ENCODE measurements at places on chromosomes 6 and 20.

DNA sequence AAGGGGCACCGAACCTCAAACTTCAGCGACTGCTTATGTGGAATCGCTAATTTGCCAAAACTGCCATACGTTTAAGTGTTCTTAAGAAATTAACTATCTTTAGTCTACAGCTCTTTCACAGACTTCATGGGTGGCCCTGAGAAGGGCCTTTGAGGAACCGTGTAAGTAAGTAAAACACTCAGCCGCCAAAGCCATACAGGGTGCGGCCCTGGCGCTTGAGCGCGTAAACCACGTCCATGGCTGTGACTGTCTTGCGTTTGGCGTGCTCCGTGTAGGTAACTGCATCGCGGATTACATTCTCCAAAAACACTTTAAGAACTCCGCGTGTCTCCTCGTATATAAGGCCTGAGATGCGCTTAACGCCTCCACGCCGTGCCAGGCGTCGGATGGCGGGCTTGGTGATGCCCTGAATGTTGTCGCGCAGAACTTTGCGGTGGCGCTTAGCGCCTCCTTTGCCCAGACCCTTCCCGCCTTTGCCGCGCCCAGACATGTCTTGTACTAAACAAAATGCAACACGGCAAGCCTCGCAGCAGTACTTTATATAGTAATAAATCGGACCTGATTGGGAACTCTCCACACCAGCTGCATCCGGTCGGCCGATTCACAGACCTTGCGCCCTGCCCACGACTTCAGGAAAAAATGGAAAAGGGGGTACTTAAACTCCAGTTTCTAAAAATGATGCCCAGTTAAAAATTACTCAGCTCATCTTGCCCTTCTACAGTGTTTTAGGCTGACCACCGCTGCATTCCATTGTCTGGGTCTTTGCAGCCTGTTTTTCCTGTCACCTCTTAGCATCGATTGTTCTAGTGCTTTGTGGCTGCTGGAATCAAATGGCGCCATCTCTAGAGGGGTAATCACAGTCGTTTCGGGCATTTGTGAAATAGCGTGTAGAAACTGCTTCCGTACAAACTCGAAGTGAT is 38.9 kb downstream of the OR2B2 start:
- no peaks in the 10 kb centered on the region for H3K27me3 ChIP-seq
- peak overlapping the region; percentile 32 for H3K4me3 ChIP-seq
- peak; percentile 96 for DNase-seq
- H3K36me3 ChIP-seq: no peaks in the 10 kb centered on the region
- H3K4me1 ChIP-seq: peaks cover 2% of the 10 kb centered on the region

- no peak overlapping the region for H3K4me3 ChIP-seq
- no peaks in the 10 kb centered on the region for H3K36me3 ChIP-seq
- no peaks in the 10 kb centered on the region for H3K4me1 ChIP-seq
- DNase-seq: no peak
- H3K27me3 ChIP-seq: no peaks in the 10 kb centered on the region
- H3K27ac ChIP-seq: no peak overlapping the region
These were observed 262.2 kb downstream of the TAF4 start for GRCh38 chr20:61803416-61803914.

GRCh38 chr6:34523441-34524206 is 32.5 kb downstream of the SPDEF start:
- no peaks in the 10 kb centered on the region for H3K4me1 ChIP-seq
- H3K27me3 ChIP-seq: no peaks in the 10 kb centered on the region
- H3K4me3 ChIP-seq: no peak overlapping the region
- no peak overlapping the region for H3K27ac ChIP-seq
- H3K36me3 ChIP-seq: no peaks in the 10 kb centered on the region

DNA sequence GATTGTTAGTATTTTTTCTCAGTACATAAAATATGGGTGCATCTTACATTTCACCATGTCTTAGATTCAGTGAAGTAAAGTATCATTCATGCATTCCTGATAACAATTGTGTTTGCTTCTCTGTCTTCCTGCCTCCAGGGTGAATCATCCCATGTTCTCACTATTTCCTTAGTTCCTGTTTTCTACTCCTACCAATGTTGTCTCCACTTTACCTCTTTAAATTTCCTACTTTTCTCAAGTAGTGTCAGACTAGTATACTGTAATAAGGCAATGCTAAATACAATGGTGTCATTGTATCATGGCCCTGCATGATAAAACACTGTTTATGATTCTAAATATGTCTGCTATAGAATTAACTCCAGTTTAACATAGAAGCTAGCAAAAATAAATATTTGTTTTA is 37.4 kb upstream of the GABRR1 start:
- DNase-seq: no peak
- H3K4me3 ChIP-seq: no peak overlapping the region
- H3K36me3 ChIP-seq: no peaks in the 10 kb centered on the region
- no peak overlapping the region for H3K27ac ChIP-seq
- H3K27me3 ChIP-seq: no peaks in the 10 kb centered on the region

Measured in mesendoderm (in vitro differentiated cells).